Ovary (tissue), 10 donors: ENCODE measurements at places on chromosomes 16 and 17.

DNA sequence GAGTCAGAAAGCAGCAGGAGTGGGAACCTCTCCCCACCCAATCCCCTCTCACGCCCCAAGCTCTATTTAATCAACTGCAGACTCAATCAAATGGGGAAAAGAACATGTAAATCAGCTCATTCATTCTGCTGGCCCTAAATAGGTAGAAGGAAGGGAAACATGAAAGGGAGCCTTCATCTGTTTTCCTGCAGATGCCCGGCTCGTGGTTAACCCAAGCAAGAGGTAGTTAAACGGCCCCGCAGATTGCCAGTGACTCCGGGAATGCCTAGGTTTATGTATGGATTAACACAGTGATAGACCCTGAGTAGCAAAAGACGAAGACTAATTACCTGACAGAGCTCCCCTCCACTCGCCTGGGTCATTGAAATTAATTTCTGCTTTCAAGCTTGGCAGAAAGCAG, 542.0 kb downstream of the WWOX start:
- no peak for DNase-seq

GRCh38 chr16:1511662-1512569, 18.8 kb downstream of the TELO2 start:
- DNase-seq = no peak

DNA sequence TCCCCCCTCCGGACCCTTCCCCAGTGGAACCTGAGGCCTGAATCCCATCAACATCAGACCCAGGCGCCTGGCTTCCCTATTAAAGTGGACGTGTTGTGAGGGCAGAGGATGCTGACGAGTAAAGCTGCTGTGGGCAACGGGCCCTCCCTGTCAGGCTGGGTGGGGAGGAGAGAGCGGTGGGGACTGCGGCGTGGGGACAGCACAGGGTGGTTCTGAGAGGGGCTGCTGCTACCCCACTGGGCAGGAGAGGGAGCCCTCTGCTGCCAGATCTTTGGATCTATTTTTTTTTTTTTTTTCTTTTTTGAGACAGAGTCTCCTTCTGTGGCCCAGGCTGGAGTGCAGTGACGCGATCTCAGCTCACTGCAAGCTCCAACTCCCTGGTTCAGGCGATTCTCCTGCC, 5.9 kb downstream of the CA5A start:
- DNase-seq = no peak

GRCh38 chr17:44536090-44536953, 21.0 kb upstream of the FZD2 start:
- DNase-seq = peak; percentile 70

- DNase-seq = no peak
Observed at GRCh38 chr16:75566758-75567255, 628 bp downstream of the GABARAPL2 start.

DNA sequence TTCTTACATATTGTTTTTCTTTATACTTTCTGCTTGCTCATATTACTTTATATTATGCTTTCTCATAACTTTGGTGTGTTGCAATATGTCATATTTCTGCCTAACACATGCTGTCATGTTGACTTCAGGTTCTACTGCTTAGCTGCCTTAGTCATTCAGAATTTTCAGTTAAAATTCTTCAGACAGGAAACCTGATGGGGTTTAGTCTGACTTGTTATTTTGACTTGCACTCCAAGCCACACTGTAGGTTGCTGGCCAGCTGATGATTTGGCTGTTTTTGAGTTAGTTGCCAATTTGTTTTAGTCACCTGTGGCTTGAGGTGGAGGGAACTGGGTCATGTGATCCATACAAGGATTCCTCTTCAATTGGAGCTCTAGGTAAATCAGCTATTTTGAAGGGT, 315.4 kb downstream of the MAP2K6 start:
- no peak for DNase-seq

- no peak for DNase-seq
Observed at GRCh38 chr16:4879049-4879448, 31.8 kb downstream of the UBN1 start.

- no peak for DNase-seq
Observed at GRCh38 chr17:69560987-69561441, 146.5 kb downstream of the MAP2K6 start.

DNA sequence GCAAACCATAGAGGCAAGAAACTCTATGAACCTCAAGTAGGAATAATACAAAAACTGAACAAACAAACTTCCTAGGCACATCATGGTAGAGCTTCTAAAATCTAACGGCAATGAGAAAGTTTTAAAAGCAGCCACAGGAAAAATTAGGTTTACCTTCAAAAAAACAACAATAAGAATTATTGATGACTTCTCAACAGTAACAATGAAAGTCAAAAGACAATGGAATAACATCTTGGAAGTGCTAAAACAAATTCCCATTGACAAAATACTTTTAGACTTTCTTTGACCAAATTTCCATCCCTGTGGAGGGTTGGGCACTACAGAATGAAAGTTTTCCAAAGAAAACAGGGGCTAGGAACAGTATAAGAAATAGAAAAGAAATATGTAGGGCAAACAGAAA, 222.9 kb upstream of the ERCC4 start:
- no peak for DNase-seq

DNA sequence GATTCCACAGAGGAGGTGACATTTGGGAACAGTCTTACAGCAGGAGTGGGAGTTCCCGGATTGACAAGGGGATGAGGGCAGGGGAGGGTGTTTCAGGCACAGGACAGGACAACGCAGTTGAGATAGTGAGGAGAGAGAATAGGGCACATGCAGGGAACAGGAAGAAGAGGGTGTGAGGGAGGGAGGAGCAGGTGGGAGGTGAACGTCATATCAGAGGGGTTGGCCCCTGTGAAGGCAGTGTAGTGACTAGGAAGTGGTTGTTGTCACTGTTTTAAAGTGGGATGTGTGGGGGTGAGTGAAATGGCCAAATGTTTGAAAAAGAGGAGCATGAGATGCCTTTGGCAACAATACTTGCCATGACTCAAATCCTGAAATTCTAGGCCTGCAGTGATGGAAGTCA, 12.2 kb downstream of the PRKCB start:
- DNase-seq = no peak

- no peak for DNase-seq
Observed at GRCh38 chr17:77817953-77818352, 140.6 kb upstream of the TNRC6C start.
